ENCODE measurements at places on chromosomes 4 and X.

GRCh38 chr4:144494280-144494679, 151.7 kb upstream of the HHIP start:
- DNase-seq, result peak; percentile 39

DNA sequence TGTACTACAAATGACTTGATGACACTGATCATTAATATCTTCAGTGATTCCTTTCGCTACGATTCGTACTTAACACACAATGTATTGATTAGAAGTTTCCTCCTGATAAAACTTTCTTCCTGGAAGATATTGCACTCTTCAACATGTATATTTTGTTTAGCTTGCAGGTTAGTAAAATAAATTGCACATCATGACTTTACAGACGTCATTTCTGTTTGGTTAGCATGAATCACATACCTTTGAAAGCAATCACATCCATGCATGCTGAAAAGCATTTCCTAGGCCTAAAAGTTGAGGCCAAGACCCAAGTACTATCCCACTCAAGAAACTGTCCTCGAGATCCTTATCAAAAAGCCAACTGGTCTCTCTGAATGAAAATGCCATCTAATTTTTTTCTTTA, 1841.0 kb upstream of the PCDH7 start:
- DNase-seq, result no peak

DNA sequence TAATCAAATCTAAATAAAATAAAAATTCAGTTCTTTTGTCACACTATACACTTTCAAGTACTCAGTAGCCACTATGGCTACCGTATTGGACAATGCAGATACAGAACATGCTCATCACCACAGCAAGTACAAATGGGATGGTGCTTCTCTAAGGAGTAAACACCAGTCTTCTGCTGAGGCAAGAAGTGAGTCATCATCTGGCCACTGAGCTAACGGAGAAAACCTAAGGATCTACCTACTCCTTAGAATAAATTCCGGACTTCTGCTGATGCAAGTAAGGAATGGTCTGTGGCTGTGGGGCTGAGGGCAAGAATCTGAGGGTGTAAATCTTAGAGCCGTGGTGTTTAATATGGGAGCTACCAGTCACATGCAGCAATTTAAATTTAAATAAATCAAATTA, 11.3 kb upstream of the RBMXL3 start:
- no peak for DNase-seq

DNA sequence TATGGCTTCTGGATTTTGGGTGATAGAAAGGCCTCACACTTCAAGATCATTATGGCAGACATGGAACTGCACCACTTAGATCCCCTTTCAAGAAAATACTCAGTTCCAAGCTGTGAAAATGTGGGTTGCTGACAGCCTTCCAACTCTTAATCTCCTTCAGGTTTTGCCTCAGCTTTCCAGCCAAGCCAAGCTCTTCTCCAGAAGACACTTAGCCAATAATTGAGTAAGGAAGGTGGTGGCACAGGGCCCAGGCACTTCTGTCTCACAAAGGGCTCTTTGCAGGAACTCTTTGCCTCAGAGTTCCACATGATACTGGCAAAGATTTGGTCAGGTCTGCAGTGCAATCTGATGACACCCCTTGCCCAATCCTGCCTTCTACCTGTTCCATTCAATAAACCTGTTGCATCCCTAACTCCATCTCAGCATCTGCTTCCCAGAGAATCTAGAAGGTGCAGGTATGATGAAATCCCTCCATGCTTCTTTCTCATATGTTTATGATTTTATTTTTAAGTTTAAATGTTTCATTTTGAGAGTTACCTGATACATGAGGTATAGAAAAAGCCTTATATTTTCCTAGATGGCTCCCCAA, 30.6 kb downstream of the ANXA5 start:
- no peak for DNase-seq

DNA sequence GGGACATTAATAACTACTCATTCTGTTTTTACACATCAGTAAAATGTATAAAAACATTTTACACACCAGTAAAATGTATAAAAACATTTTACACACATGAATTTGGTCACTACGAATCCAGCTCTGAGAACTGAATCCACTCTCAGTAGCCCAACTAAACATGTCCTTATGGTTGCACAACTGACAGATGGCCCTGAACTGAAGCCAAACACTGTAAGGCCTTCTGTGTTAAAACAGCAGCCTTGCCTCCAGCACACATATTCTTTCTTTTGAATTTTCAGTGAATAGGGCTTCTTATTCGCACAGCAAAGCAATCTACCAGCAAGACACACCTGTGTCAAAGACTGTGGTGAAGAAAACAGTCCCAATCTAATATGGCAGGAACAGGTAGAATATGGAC, 169.9 kb upstream of the FMR1 start:
- DNase-seq, result no peak

GRCh38 chr4:78673337-78673736, 102.8 kb upstream of the BMP2K start:
- DNase-seq, result no peak

DNA sequence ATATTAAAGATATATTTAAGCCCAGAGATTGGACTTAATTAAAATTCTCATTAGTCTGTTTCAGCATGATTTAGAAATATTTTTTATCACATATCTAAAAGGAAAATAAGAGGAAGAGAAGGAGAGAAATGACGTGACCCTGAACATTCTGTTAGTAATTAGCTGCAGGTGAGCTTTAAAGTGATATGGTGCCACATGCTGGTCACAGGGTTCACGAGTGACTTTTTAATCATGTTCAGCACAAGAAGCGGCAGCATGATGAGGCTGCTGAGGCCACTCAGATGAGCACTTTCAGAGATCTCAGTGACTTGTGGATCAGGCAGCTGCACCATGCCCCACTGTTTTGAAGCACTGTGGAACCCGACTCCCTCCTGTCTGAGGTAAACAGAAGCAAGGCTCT, 37.9 kb upstream of the NPY2R start:
- no peak for DNase-seq

DNA sequence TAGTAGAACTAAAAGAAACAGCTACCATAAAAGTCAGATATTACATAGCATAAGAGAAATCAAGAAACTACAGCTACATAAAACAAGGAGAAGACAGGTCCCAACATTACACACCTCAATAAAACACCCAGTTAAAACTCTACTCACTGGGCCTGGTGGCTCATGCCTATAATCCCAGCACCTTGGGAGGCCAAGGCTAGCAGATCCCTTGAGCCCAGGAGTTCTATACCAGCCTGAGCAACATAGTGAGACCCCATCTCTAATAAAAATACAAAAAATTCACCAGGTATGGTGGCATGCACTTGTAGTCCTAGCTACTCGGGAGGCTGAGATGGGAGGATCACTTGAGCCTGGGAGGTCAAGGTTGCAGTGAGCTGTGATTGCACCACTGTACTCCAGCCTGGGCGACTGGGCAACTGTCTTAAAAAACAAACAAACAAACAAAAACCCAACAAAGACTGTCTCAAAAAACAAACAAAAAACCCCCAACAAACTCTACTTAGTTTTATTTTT, 15.2 kb upstream of the TXLNG start:
- DNase-seq, result no peak

- DNase-seq, result no peak
Observed at GRCh38 chr4:85790582-85790981, 315.6 kb downstream of the ARHGAP24 start.

- DNase-seq, result no peak
Observed at GRCh38 chrX:96987228-96987627, 103.5 kb downstream of the RPA4 start.

GRCh38 chrX:119654112-119654531, 38.8 kb downstream of the SEPTIN6 start:
- DNase-seq, result no peak

- peak; percentile 25 for DNase-seq
Observed at GRCh38 chr4:25144870-25145481, 15.3 kb downstream of the SEPSECS start.

- no peak for DNase-seq
Observed at GRCh38 chr4:82430964-82431745, 765 bp downstream of the ENOPH1 start.

GRCh38 chr4:23945451-23946017, 55.7 kb upstream of the PPARGC1A start:
- DNase-seq, result peak; percentile 42

- no peak for DNase-seq
Observed at GRCh38 chr4:80790152-80790551, 240.4 kb upstream of the BMP3 start.

DNA sequence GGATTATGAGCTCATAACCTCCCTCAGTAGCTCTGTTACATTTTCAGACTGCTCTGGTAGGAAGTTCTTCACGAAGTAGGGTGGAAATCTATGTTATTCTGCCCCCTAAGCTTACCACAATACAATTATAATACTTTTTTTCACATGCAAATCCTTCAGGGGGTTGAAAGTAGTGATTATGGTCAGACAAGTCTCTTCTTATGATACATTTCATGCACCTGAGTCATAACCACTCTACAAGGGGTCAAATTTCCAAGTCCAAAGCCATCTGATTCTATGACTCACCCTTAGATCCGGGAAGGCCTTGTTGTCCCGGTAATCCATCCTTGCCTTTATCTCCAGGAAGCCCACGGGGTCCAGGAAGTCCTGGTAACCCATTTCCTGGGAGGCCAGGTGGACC, 95.2 kb downstream of the ATG4A start:
- DNase-seq, result no peak

GRCh38 chrX:107713543-107714205, 61.9 kb downstream of the TSC22D3 start:
- DNase-seq, result no peak

DNA sequence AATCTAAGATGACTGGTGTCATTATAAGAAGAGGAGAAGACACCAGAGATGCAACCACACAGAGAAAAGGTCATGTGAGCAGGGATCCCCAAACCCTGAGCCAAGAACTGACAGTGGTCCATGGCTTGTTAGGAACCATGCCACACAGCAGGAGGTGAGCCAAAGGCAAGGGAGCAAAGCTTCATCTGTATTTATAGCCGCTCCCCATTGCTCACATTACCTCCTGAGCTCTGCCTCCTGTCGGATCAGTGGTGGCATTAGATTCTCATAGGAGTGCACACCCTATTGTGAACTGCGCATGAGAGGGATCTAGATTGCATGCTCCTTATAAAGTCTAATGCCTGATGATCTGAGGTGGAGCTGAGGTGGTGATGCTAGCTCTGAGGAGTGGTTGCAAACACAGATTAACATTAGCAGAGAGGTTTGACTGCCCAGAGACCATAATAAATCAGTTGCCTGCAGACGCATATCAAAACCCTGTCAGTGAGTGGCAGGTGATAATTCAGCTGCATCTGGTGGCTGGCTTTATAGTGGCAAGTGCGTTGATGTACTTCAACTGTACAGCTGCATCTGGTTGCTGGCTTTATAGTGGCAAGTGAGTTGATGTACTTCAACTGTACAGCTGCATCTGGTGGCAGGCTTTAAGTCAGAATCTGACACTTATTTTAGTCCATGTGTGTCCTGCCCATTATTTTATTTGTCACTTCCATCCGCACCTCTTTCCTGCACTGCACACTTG, 19.8 kb upstream of the CXCL2 start:
- DNase-seq, result no peak

- DNase-seq, result no peak
Observed at GRCh38 chrX:129784371-129784770, 4.6 kb downstream of the SASH3 start.

- no peak for DNase-seq
Observed at GRCh38 chr4:36208893-36209473, 35.3 kb downstream of the ARAP2 start.

DNA sequence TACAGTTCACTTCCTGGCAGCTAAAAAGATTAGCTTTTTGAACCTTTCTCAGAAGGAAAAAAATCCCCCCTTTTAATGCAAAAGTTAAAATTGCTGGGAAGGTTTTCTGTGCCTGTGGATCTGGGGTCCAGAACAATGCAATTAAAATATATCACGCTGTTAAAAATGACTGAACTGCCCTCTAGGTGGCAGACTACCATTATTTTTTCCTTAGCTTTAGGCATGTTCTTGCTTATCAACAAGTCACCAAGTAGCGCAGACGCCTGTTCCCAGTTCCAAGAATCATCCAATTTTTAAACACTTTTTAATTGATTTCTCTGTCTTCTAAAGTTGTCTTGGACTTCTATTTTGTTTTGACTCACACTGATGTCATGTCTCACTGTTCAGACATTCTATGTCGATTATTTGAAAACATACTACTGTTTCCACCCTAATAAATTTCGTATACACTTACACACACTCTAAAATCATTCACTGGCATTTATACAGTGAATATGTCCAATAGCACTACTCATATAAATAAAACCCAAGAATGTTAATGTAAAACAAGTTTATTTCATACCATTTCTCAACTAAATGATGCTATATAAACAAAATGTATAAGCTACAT, 661.6 kb downstream of the RAPGEF2 start:
- peak; percentile 76 for DNase-seq

DNA sequence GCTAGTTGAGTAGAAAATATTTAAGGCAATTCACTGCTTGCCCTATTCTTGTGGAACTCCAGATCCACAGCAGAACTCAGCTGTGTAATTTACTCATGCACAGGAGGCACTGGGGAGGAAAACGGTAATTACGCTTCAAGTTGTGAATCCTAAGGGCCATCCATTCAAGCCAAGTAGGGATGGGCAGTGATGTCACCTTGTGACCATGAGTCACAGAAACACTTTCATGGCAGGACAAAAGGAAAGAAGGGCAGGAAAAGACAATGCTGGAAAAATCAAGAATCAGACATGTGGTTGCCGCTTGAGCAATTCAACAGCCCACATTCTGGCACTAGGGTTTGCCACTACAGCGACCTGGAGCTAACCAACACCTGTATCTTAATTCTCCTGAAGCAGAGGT, 1.4 kb downstream of the PAQR3 start:
- DNase-seq, result no peak

DNA sequence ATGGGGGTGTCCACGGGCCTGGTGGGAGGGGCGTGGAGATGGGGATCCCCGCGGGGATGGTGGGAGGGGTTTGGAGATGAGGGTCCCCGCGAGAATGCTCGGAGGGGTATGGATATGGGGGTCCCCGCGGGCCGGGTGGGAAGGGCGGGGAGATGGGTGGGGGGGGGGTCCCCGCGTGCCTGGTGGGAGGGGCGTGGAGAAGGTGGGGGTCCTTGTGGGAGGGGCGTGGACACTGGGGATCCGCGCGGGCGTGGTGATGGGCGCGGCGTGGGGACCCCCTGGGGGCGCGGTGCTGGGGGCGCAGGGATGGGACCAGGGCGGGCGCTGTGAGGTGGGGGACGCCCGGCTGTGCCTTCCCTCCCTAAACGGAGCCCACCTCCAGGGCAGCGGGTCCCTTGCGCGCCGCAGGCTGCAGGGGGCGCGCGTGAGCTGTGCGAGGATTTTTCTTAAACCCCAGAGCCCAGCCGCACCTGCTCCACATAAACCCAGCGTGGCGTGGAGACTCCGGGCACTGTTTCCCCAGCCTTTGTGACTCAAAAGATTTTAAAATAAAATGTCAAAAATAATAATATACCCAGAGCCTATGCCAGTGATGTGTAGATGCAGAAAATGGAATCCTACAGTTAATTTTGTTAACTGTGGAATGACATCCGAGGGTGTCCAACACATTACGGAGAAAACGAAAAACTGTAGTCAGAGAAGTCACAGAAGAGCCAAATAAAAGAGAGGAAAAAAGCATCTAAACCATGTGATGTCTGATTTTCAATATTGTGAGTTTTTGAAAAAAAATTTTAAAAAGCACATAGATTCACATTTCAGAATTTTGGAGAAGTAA, 1.5 kb upstream of the ASMTL start:
- DNase-seq, result peak; percentile 83

GRCh38 chr4:16225863-16226815, at the start of gene TAPT1:
TAPT1 (minus strand) TSS chr4:16226471; CDS start chr4:16226457, 14 bp downstream.
- peak; percentile 37 for DNase-seq

GRCh38 chr4:2824329-2824835, 19.3 kb upstream of the ADD1 start:
- no peak for DNase-seq

Measured in T47D (cell line).